ENCODE measurements at places on chromosomes 7 and 10.

DNA sequence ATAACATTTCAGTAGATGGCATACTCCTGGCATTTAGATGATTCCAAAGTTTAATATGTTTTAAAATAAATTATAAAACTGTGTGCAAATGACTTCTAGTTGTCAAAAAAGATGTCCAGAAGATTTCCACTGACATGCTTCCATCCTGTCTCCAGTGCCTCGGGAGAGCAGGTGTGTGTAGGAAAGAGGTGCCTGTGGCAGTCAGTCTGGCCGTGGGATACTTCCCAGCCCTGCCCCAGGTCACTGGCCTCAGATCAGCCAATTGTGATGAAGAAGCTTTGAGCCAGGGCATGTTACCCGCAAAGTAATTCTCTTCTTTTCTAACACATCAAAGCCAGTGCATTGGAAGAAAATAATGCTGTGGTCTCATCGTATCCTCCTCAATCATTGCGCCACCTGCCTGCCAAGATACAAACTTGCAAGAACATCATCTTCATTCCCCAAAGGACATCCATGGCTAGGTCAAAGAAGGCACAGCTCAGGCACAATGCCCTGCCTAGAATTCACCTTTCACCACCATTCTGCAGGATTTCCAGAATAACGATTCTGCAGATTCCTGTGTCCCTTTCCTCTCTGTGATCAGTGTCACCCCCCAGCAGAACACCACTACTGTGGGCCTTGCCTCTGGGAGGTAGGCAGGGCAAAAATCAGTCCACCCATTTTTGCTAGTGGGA, 6.3 kb upstream of the KCNMA1 start:
- no peak for DNase-seq

DNA sequence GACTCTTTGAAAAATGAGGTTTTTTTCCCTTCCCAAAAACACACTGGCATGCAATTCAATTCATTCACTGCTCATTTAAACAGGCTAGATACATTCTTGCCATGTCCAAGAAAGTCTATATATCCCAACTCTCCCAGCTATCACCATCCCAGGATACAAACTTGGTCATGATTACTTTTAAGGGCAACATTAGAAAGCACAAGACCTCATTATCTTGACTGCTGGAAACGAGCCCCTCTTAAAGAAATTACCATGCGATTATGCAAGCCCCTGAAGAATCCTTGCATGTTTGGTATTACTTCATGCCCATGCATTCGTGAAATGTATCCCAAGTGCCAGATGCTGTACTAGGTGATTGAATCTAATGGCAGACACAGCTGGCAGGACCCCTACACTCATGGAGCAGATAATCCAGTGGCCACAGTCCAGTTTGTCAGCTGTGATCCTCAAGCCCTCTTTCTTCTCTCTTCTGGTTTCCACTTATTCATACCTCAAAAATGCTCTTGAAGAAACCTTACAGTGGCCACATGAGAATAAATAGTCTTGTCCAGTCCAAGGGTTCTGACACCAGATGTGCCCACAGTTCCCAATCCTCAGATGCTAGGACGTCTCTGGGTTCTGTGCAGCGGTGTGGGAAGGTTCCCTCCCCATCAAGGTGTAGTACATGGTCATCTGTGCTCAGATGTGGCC, 103.7 kb upstream of the HABP2 start:
- DNase-seq: no peak

DNA sequence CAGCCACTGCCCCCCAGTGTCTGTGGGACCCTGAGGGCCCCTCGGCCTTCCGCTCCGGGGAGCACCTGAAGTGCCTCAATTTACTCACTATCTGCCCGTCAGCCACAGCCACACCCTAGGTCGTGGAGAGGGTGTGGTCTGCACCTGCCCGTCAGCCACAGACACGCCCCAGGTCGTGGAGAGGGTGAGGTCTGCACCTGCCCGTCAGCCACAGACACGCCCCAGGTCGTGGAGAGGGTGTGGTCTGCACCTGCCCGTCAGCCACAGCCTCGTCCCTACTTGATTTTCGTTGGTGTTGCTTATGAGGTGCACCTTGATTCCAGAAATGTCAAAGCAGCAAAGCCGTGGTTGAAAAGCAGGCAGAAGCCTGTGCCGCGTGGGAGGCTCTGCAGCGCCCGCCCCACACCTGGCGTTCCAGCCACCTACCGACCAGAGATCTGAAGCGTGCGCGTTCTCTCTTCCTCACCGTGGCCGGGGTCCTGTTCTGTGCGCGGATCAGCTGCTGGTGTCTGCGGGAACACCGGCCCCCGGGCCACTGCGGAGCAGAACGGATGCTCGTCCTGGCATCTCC, 101.6 kb downstream of the DYNC2I1 start:
- no peak for DNase-seq

GRCh38 chr7:7772397-7772821, 54.0 kb upstream of the RPA3 start:
- no peak for DNase-seq

DNA sequence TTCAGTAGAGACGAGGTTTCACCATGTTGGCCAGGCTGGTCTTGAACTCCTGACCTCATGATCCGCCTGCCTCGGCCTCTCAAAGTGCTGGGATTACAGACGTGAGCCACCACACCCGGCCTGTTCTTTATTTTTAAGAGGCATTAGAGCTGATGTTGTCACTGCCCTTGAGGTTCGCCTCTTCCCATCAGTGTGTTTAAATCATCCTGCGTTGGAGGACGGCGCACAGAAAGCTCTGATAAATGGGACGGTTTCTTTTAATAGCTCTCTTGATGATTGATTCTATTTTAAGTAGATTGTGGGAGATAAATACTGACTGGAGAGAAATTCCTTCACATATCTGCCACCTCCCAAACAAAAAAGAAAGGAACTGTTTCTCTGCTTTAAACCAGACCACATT, 29.0 kb downstream of the UPP1 start:
- no peak for DNase-seq

- no peak for DNase-seq
Measured at GRCh38 chr7:19102884-19103283, 14.6 kb downstream of the TWIST1 start.

- DNase-seq: no peak
Measured at GRCh38 chr7:79749856-79750255, 296.4 kb upstream of the MAGI2 start.

- DNase-seq: no peak
Measured at GRCh38 chr10:9944690-9945089, 1073.0 kb upstream of the CELF2 start.

DNA sequence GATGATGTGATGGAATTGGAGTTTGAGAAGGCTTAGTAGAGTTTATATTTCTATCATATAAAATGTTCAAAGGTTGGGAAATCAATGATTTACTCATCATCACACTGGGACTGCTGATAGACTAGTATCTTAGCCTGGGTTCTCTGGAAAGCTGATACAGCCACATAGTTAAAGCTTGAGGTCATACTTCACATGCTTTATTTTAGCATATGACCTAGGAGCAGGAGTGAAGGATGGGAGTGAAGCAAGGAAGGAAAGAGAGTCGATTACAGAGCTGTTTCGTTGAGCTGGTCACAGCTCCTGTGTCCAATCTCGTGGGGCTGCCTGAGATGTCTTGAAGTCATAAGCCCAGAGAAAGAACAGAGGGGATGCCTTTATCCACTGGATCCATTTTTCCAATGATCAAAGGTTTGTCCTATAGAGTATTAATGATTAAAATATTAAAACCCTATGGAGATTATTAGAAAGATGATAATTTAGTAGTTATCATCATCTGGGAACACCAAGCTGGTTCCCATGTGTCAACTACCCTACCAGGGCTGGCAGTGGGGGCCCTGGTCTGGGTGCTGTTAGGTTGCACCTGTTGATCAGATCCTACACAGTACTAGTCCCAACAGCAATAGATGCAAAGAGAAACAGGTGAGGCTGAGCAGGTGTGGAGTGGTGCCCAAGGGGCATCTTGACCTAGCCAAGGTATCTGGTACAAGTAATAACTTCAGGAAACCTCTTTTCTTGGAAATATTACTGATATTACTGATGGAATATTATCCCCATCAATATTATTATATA, 77.8 kb downstream of the BAMBI start:
- DNase-seq: no peak

DNA sequence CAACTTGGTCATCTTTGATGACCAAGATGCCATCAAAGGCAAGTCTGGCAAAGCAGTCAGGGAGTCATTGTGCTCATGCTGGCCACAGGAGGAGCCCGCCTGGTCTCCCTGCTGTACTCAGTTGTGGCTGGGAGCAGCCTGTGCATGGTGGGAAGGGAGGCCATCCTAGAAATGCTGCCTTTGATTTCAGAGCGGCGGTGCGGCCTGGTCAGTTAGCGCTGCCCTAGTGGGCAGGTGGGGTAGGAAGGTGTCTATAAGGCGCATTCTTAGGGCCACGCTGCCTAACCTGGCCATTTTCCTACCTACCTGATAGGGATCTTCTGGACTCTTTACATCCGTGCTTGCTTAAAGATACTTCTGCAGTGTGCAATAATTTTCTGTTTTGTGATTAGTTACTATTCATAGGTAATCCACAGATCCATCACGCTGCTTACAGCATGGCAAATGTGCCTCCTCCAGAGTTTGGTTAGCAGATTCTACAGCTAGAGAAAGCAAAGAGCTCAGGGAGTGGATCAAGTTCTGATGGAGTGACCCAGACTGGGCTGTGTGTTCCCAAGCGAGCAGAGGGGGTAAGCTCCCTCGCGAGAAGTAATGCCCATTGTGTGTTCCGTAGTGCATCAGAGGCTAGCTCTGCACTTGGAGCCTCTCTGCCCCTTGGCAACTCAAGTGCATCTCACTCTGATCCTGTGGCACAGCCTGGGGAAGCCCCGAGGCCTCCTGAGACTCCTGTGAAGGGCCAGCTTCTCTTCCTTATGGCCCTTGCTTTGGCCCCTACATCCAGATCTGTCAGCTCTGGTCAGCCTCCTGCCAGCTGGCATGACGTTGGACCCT, 970.1 kb upstream of the ZNF722 start:
- no peak for DNase-seq

- no peak for DNase-seq
Measured at GRCh38 chr10:3814838-3815220, 29.8 kb upstream of the KLF6 start.

GRCh38 chr7:150405584-150406311, 26.6 kb downstream of the ZNF775 start:
- no peak for DNase-seq

DNA sequence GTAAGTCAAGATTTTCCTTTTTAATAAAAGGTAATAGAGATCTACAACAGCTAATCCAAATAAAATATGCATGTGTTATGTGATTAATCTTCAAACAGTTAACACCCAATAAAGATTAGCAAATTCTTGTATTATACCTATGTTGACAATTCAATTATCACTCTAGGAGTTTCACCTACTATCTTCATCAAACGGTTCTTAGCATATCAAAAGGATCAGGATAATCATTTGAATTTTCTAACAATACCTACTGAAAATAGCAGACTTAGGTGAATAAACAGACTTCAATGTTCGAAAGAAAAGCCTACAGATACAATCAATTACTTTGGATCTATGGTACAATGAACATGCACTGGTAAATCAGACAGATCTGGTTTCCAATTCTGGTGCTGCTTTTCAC, 268.3 kb downstream of the CACNA2D1 start:
- DNase-seq: no peak

GRCh38 chr7:105021352-105021751, 7.3 kb downstream of the KMT2E start:
- DNase-seq: no peak

DNA sequence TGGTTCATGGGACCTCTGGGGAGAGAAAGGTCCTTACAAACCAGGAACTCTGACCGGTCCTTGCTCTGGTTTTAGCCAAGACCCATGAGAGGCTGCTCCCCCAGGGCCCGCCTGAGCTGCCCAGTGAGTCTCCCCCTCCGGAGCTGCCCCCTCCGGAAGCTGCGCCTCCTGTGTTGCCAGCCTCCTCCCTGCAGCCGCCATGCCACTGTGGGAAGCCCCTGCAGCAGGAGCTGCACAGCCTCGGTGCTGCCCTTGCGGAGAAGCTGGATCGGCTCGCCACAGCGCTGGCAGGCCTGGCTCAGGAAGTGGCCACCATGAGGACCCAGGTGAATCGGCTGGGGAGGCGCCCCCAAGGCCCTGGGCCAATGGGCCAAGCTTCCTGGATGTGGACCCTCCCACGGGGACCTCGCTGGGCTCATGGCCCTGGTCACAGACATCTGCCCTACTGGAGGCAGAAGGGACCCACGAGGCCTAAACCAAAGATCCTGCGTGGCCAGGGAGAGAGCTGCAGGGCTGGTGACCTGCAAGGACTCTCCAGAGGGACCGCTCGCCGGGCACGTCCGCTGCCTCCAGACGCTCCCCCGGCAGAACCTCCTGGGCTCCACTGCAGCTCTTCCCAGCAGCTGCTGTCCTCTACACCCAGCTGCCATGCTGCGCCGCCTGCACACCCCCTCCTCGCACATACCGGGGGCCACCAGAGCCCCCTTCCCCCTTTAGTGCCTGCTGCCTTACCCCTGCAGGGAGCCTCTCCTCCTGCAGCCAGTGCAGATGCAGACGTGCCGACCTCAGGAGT, 40.1 kb downstream of the ZNF467 start:
- DNase-seq: no peak

- no peak for DNase-seq
Measured at GRCh38 chr7:30168835-30169573, 34.2 kb downstream of the MTURN start.

- no peak for DNase-seq
Measured at GRCh38 chr10:19922236-19922963, 106.2 kb downstream of the PLXDC2 start.

GRCh38 chr7:106604303-106604924, 56.5 kb downstream of the CCDC71L start:
- DNase-seq: no peak

GRCh38 chr7:155305231-155305904, 7.7 kb downstream of the INSIG1 start:
- no peak for DNase-seq

GRCh38 chr7:141354251-141354650, 197.0 kb upstream of the AGK start:
- no peak for DNase-seq

GRCh38 chr10:103564776-103565520, 71.4 kb downstream of the NEURL1 start:
- DNase-seq: no peak

DNA sequence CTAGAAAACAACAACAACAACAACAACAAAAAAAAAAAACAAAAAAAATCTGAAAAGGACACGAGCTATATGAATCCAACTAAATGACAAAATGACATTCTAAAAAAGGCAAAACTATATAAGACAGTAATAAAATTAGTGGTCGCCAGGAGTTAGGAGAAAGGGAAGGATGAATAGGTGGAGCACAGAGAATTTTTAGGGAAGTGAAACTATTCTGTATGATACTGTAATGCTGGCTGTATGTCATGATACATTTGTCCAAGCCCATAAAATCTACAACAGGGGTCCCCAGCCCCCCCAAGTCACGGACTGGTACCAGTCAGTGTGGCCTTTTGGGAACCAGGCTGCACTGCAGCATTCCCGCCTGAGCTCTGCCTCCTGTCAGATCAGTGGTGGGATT, 2.8 kb upstream of the PUS7 start:
- no peak for DNase-seq

GRCh38 chr7:3037259-3037658, 6.4 kb downstream of the CARD11 start:
- no peak for DNase-seq

- DNase-seq: no peak
Measured at GRCh38 chr7:27165996-27166530, 726 bp upstream of the HOXA9 start.

- no peak for DNase-seq
Measured at GRCh38 chr7:103343332-103343731, 1.2 kb downstream of the DNAJC2 start.

Data from hypothalamus (tissue), 51 donors.